Kasumi-1 (cell line): ENCODE measurements at places on chromosomes 6 and 20.

- DNase-seq, result no peak
Measured at GRCh38 chr6:46510651-46511050, 19.4 kb upstream of the RCAN2 start.

DNA sequence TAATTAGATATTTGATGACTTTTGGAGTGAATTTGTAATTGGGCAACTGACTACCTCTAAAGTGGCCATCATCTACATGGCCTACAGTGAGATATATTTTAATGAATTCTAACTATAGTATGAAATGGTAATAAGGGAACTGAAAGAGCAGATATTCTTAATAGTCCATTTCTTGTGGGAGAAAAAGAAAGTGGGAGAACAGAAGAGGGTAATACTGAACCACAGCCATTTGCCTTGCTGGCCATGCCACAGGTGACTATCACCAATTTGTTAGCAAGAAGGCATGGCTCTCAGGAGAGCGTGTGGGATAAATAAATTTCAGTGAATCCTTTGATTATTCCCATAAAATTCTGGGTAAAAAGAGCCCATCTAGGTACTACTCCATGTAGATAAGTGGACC, 1074.0 kb upstream of the MAP3K7 start:
- no peak for DNase-seq

DNA sequence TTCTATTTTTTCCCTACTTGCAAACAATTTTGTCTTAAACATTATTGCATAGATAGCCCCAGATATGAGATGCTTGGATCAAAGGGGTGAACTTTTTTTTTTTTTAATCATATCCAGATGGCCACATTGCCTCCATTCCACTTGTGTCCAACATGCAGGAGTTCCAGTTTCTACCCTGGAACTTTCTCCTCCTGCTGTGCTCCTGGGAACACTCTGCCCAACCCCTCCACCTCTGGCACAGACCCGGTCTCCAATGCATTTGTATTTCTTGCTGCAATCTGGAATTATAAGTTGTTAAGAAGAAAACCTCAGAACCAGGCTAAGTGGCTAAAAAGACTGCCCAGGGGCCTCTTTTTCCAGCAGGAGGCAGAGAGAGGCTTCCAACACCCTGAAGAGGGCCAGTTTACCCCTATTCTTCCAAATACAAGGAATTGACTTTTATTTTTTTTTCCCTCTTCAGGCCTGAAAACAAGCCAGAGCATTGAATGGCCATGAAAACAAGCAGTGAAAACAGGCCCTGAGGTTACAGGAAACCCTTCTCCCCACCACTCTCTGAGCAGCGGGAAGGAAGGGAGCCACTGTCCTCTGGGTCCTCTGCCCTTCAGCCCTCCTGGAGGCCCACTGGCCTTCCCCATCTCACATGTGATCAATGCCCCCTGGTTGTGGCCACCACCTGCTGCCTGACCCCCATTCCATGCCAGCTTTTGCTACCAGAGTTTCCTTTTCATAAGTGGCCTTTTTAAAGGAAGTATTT, 44.3 kb downstream of the PDYN start:
- no peak for DNase-seq

DNA sequence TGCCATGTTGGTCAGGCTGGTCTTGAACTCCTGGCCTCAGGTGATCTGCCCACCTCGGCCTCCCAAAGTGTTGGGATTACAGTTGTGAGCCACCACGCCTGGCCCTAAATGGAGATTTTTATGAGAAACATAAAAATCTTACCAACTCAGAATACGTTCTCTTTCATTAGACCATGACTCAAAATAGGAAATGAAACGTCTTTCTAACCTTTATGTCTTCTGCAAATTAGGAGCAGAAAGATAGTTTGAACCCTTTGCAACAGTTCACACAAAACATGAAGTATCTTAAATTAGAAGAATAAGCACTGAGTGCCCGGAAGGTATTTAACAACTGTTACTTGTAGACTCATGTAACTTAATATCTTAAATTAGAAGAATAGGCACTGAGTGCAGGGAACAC, 48.3 kb downstream of the AHI1 start:
- DNase-seq, result no peak

DNA sequence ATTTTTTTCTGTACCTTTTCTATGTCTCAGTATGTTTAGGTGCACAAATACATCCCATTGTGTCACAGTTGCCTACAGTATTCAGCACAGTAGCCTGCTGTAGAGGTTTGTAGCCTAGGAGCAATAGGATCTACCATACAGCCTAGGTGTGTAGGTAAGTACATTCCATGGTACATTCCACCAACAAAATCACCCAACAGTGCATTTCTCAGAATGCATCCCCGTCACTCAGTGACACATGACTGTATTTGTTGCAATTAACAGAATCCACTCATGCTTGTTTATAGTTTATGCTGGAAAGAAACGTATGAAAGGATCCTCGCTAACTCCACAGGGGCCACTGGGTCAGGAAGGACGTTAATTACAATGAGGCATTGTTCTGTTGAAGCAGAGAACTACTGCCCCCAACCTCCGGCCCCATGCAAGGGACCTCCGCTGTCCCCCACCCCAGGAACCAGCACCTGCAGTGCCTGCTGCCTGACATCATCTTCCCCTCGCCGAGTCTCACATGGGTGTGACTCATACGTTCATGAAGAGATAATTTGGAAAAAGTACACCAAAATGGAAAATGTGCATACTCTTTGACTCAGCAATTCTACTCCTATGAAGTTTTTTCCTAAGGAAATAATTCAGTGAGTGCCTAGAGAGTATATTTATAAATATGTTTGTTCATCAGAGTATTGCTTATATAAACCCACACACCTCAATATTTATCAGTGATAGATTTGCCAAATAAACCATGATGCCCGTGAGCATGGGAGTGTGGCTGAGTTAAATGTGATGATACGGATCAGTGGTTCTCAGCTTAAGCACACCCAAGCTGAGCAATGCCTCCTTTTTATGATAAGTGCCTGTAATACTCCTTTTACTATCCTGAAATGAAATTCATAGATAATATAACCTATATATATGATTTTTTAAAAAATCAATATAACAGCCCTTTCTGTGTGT, 156.4 kb upstream of the ECI2 start:
- DNase-seq, result no peak
